ENCODE measurements at places on chromosomes 7 and 10.

DNA sequence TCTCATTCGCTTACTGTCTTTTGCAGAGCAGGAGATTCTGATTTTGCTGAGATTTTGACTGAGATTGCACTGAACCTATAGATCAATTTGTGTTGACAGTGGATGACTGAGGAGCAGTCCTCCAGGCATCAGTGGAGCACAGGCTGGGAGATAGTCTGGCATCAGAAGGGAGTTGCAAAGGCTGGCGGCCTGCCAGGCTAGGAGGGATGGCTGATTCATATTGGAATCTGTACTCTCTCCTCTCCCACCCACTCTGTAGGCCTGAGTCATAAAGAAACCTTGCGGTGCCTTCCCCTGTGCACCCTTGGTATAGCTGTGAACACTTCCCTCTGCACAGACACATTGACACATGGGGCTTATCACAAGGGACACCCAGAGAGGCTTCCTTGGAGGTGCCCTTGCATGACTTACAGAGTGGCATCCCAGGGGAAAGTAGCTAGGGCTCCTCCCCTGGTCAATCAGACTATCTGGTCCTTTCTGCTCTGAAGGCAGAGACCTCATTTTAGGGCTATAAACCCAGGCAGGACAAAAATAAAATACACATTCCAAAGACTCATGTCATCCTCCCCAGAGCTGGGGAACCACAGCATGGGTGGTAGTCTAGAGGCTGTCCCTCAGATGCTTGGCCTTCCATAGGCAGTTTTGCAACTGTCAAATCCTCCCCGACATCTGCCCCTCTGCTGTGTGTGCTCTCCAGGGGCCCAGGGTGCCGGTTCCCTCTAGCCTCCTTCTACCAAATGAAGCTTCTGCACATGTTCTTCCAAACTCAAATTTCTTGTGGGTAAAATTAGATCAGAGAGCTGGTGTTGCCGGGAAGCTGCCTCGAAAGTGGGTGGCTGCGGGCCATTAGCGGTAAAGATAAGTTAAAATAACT, 37.4 kb upstream of the EEPD1 start:
- no peak for DNase-seq

GRCh38 chr7:34807548-34808340, 149.7 kb downstream of the NPSR1 start:
- DNase-seq, result no peak

- peak; percentile 38 for DNase-seq
Observed at GRCh38 chr10:119686465-119687191, 35.4 kb downstream of the BAG3 start.

- no peak for DNase-seq
Observed at GRCh38 chr7:159211540-159212182, 67.0 kb upstream of the VIPR2 start.

GRCh38 chr10:126337251-126337810, 50.9 kb downstream of the ADAM12 start:
- DNase-seq, result no peak

DNA sequence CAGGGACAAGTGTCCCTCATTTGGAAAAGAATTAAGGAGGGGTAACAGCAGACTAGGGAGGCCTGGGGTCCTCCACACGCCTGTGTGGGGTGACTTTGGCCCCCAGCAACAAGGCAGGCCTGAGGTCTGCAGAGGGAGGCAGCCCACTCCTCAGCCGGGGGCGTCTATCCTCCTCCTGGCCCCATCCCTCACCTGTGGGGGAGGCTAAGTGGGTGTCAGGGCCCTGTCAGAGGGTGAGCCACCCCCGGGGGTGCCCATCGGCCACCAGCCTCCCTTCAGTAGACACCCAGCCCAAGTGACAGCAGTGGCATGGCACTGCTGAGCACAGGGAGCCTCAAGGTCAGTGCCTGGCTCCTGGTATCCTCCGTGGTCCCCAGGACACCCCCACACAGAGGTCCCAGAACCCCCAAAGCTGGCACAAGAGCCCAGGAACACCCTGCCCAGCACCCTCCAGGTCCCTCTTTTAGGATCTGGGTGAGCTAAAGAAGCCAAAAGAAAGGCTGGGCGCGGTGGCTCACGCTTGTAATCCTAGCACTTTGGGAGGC, 693 bp upstream of the FXYD4 start:
- DNase-seq, result no peak

- no peak for DNase-seq
Observed at GRCh38 chr7:2527505-2528467, 8.2 kb downstream of the LFNG start.

DNA sequence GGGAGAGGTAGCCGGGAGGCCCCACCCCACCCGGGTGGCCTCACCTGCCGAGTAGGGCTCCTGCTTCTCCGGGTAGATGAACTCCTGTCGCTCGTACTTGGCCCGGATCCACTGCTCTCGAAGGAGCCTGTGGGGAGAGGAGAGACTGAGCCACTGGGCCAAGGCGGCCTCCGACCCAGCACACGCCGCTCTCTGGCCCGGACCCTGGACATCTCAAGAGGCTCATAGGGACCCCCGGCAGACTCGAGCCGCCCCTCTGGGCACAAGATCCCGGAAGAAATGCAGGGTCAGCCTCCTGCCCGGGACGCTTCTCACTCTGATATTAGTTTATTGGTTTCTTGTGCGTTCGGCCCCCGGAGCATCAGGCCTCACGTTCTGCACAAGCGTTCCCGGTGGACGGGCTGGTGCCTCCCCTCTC, 34.5 kb downstream of the ADAP1 start:
- no peak for DNase-seq

DNA sequence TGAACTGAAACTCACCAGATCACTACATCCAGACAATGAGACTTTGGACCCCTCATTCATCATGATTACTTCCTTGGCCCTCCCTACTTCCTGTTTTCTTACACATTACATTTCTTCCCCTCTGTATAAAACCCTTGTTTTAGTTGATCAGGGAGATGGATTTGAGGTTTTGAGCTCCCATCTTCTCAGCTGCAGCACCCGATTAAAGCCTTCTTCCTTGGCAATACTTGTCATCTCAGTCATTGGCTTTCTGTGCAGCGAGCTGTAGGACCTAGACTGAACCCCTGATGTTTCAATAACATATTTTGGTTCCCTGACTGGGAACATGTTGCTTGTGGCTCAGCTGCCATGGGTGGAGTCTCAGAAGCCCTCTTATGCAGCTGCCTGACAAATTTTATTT, 33.1 kb downstream of the NOLC1 start:
- DNase-seq, result no peak

GRCh38 chr7:8221567-8221966, 40.4 kb downstream of the ICA1 start:
- DNase-seq, result no peak

- no peak for DNase-seq
Observed at GRCh38 chr7:117323305-117323850, 520 bp upstream of the WNT2 start.

DNA sequence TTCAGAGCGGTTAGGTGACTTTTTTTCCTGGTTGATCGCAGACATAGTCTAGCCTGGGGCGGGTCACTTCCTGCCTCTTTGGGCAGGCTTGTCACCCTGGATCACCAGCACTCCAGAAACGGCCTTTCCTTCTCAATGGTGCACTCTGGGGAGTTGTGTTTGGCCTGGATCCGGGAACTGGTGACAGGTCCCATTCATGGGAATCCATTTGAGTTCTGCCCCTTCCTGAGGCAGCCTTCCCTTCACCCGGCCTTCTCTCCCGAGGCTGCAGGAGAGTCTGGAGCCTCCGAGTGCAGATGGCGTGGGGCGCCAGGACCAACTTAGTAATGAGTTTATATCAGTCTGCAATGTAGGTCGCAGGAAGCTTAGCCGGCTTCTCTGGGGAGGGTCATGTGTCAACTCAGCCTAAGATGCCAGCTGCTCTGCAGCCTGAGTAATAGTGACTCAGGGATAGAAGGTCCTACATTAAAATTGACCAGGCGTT, 54.2 kb downstream of the TACR2 start:
- DNase-seq, result no peak

GRCh38 chr10:30829901-30830300, 200.3 kb upstream of the LYZL2 start:
- no peak for DNase-seq

GRCh38 chr7:129089521-129090212, 34.8 kb upstream of the TNPO3 start:
- no peak for DNase-seq

DNA sequence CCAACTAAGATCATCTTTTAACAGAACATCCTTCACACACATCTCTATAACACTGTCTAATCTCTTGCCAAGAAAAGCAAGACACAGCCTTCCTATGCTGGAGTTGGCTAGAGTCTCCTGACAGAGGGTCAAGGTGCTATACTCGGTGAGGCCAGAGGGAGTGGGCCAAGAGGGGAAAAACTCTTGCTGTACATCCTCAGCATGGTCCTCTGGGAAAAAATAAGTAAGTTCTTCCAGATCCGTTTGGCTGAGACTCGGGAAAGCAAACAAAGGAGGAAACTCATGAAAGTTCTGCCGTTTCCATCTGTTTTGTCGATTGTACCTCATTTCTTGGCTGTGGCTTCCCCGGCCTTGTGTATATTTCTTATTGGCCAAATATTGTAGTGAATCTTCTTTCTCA, 33.9 kb downstream of the VWDE start:
- DNase-seq, result no peak

DNA sequence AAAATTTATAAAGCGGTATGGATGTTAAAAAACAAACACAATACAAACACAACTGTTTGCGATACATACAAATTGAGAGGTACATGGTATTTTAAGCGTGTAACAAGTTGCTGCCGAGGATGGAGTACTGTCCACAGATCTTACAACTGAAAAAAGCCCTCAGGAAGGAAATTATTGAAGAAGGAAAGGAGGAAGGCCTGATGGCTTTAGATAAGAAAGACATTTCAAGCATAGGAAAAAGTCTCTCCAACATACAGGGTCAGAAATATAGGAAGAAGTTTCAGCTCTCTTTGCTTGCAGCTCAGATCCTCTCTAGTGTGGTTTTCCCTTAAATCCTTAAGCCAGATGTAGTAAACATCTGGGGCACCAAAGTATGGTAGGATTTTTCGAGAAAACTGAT, 25.0 kb downstream of the RBM28 start:
- DNase-seq, result no peak

DNA sequence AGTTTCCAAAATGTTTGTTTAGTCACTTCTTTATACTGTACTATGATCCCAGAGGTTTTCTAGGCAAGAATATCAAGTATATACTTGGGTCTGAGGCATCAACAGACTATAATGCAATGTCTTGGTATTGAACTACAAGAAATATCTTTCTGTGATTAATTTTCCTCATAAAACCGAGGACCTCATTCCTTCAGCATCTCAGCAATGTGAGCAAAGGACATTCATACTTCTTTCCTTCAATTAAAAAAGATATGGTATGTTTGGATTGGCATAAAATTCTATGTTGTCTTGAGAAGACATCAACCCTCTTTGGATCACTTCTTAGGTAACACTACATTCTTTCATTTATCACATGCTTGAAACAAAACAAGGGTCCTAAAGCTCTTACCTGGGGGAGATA, 524.5 kb downstream of the PHTF2 start:
- no peak for DNase-seq

- no peak for DNase-seq
Observed at GRCh38 chr7:37391791-37392672, 56.6 kb downstream of the ELMO1 start.

- no peak for DNase-seq
Observed at GRCh38 chr10:129330211-129330610, 136.8 kb upstream of the MGMT start.

- DNase-seq, result no peak
Observed at GRCh38 chr7:96700516-96700915, 9.1 kb downstream of the SEM1 start.

DNA sequence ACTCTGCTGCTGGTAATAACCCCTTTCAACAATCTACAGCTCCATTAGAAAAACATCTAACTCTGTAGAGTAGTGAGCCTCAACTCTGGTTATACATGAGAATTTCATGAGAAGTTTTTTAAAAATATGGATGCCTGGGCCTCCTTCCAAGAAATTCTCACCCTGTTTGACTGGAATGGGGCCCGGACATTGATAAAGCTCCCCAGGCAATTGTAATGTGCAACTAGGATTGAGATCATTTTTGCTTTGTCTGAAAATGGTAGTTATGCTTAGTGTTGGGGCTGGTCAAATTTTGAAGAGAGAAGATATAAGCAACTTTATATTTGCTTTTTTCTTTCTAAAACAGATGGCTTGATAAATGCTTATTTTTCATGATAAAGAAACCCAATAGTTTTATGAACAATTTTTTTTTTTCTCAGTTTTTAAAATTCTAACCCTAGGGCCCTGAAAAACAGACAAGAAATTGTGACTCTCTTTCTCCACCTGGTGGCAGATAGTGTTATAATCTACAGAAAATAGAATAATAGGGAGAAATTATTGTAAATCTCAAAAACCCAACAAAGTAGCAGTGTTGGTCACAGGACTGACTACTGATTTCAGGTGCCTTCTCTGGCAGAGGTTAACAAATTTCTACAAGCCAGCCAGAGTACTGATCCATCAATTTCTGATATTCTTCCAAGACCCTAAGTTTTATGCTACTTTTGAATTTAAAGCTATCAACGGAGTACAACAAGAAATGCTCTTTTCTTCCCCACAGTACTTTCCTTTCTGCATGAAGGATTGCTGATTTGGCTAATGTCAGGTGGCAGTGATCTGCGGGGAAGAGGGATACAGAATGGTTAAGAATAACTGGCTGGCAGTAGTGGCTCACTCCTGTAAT, 174.8 kb downstream of the DKK1 start:
- no peak for DNase-seq

All from NCI-H1092 treated with DMSO at 0.1 percent for 48 hours (cell line).